ENCODE measurements at places on chromosomes 5 and 9. TPM values are rescaled to one million over a fixed set of nuclear protein-coding genes. Genes with fewer than 3 reads are reported as not detected.

The STPG3 gene
- total RNA-seq: not detected

The RAB3C gene
- total RNA-seq: not detected

The ZNF608 gene
- total RNA-seq: 0.33 TPM

The GABRA6 gene
- total RNA-seq: not detected

The SIT1 gene
- total RNA-seq: not detected

The CLINT1 gene
- total RNA-seq: 81.8 TPM

The EQTN gene
- not detected for total RNA-seq

The FBN2 gene
- 16.2 TPM for total RNA-seq

The CCL28 gene
- total RNA-seq: 0.21 TPM

The IL4 gene
- total RNA-seq: not detected

The ITK gene
- total RNA-seq: 0.19 TPM

The CSF2 gene
- total RNA-seq: 0.39 TPM

The CTXN3 gene
- not detected for total RNA-seq

The NANS gene
- 59.9 TPM for total RNA-seq

The FOXD4L6 gene
- not detected for total RNA-seq

The KCNT1 gene
- total RNA-seq: not detected

The CDKN2B-AS1 gene
- total RNA-seq: not detected

The FRRS1L gene
- 0.37 TPM for total RNA-seq

The OGN gene
- not detected for total RNA-seq

The LURAP1L gene
- total RNA-seq: 11.6 TPM

The FGF10 gene
- not detected for total RNA-seq

The PPP3R2 gene
- total RNA-seq: not detected

The PRR16 gene
- not detected for total RNA-seq

The CANX gene
- 395 TPM for total RNA-seq

The SLC36A1 gene
- total RNA-seq: 10.5 TPM

The BHMT2 gene
- total RNA-seq: not detected

The C9 gene
- total RNA-seq: not detected

The TMEFF1 gene
- 1.1 TPM for total RNA-seq

The SLC45A2 gene
- not detected for total RNA-seq

The SLC6A7 gene
- not detected for total RNA-seq

The F12 gene
- total RNA-seq: 21.8 TPM

The DMRT3 gene
- total RNA-seq: not detected

The OR4F3 gene
- not detected for total RNA-seq

The HEMGN gene
- not detected for total RNA-seq

The SMIM33 gene
- not detected for total RNA-seq

The FOXD4L4 gene
- not detected for total RNA-seq

The THBS4 gene
- total RNA-seq: 0.14 TPM

The PCDHB14 gene
- 0.06 TPM for total RNA-seq

The IRX1 gene
- total RNA-seq: not detected

All from A549 treated with CpdA at 1 μM for 4 hours (cell line).